ENCODE measurements at places on chromosomes 2 and 18.
A peak's percentile ranks its signal among the peaks of the same experiment; 100 is the strongest.

- no peak for DNase-seq
Measured at GRCh38 chr2:147101941-147102790, 742.7 kb upstream of the ACVR2A start.

GRCh38 chr2:20092226-20092900, 40.9 kb upstream of the LAPTM4A start:
- no peak for DNase-seq

DNA sequence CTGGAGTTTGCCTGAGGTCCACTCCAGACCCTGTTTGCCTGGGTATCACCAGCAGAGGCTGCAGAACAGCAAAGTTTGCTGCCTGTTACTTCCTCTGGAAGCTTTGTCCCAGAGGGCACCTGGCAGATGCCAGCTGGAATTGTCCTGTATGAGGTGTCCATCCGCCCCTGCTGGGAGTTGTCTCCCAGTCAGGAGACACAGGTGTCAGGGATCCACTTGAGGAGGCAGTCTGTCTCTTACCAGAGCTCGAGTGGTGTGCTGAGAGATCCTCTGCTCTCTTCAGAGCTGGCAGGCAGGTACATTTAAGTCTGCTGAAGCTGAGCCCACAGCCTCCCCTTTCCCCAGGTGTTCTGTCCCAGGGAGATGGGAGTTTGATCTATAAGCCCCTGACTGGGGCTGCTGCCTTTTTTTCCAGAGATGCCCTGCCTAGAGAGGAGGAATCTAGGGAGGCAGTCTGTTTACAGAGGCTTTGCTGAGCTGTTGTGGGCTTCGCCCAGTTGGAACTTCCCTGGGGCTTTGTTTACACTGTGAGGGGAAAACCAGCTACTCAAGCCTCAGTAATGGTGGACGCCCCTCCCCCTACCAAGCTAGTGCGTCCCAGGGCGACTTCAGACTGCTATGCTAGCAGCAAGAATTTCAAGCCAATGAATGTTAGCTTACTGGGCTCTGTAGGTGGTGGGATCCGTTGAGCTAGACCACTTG, 34.7 kb downstream of the TFPI start:
- DNase-seq: no peak

GRCh38 chr2:219541611-219542180, 1.9 kb downstream of the CHPF start:
- peak; percentile 91 for DNase-seq

DNA sequence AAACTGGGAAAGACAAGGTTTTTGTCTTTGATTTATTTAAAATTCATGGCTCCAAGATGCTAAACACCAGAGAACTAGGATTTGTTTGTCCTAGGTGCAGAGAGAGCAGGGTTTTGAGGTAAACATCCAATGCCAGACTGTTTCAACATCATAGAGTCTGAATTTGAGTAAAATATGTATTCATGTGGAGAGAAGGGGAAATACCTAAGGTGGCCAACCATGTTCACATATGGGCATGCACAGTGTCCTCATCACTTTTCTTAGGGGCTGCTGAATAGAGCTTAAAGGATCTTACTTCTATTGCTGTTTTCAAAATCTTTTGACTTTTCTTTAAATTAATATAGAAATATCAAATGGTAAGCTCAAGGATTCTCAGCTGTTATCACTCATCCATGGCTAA, 287.0 kb upstream of the CCDC68 start:
- no peak for DNase-seq

GRCh38 chr2:31580321-31581117, at the start of gene SRD5A2:
Gene SRD5A2, minus strand, starts transcription at chr2:31580938. Its CDS starts 38 bp downstream, at chr2:31580900.
- DNase-seq: no peak

- DNase-seq: no peak
Measured at GRCh38 chr2:82665691-82666090, 1793.4 kb downstream of the SUCLG1 start.

- DNase-seq: no peak
Measured at GRCh38 chr2:94273242-94273641, 598.0 kb upstream of the TEKT4 start.

GRCh38 chr2:152415231-152415642, 80.3 kb downstream of the FMNL2 start:
- no peak for DNase-seq

DNA sequence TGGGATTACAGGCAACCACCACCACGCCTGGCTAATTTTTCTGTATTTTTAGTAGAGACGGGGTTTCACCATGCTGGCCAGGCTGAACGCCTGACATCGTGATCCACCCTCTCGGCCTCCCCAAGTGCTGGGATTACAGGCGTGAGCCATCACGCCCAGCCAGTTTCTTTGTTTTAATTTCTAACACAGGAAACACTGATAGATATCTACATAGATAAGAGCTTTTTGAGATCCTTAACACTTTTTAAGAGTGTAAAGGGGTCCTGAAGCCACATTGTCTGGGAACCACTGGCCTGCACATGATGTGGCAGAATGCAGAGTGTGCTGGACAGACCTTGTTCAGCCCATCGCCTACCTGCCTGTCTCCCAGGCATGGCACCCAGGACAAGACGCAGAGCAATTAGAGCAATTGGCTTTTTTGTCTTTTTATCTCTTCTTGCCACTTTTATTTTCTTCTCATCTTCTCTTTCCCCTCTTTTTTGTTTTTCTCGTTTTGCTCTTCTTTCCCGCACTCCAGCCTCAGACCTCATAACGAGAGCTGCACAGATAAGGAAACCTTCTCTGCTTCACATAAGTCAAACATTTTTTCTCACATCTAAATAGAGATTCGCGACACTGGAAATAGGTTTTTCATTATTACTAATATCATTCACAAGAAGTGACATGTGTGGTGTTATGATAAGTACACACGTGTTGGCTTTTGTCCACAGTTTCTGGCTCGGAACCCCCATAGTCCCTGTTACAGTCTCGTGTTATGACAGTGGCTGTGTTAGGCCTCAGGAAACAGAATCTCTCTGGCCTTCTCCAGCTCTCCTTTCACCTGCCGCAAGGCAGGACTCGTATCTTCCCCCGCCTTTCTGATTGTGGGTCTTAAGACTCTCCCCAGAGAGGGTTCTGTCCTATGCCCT, 25.2 kb upstream of the GPR55 start:
- no peak for DNase-seq

DNA sequence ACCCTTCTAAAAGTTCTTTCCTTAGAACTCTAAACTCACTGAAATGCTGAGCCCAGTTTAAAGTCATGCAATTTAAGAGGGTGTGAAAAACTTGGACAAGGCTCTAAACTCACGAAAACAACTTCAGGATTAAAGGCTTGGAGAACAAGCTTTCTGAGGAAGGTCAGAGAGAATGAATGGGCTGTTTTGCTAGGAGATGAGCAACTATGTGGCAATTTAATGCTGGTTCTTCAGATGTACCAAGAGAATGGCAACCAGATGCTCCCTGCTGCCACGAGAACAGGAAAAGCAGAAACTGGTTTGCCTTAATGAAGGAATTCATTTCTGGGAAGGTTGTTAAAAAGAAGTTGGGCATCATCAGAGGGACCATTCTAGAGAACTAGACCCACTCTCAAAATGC, 77.8 kb upstream of the PMAIP1 start:
- DNase-seq: no peak

DNA sequence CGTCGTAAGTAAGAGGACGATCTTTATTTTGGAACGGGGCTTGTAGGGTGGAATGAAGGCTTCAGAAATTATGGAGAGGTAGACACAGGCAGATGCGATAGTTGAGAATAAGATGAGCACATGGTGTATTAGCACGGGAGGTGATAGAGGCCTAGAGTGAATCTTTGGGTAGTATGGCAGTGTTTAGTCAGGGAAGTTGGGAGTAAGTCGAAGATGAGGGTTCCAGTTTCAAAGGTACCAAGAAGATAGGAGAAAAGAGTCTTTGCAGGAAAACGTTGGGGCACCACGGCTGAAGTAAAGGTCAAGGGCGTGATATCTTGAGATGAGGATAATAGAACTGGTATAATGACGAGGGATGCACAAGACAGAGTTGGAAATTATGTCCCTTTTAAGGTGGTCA, 654 bp downstream of the PIK3C3 start:
- peak; percentile 6 for DNase-seq

GRCh38 chr2:216670266-216671080, 24.9 kb downstream of the IGFBP5 start:
- no peak for DNase-seq

- DNase-seq: no peak
Measured at GRCh38 chr2:230330725-230331124, 3.7 kb downstream of the SP140L start.

- peak; percentile 59 for DNase-seq
Measured at GRCh38 chr2:239882331-239882732, 142.8 kb downstream of the NDUFA10 start.

GRCh38 chr2:145431181-145431951, 911.4 kb upstream of the ZEB2 start:
- DNase-seq: no peak

GRCh38 chr2:174632841-174633622, 35.4 kb upstream of the WIPF1 start:
- DNase-seq: peak; percentile 30

- DNase-seq: no peak
Measured at GRCh38 chr2:46216213-46216612, 81.0 kb upstream of the EPAS1 start.

- DNase-seq: no peak
Measured at GRCh38 chr18:9659499-9660375, 45.4 kb upstream of the PPP4R1 start.

All from CD4-positive, alpha-beta T cell treated with Interleukin-12 subunit alpha and Interleukin-12 subunit beta, for 1 hour (primary cell).